ENCODE measurements at places on chromosomes 7 and 10. TPM values are rescaled to one million over a fixed set of nuclear protein-coding genes. Genes with fewer than 3 reads are reported as not detected.

Gene PDE1C
- total RNA-seq, result 2.5 TPM

Gene MYH16
- 0.35 TPM for total RNA-seq

Gene IGF2BP3
- total RNA-seq, result 29.7 TPM

Gene ZNF736
- not detected for total RNA-seq

Gene GDF2
- not detected for total RNA-seq

Gene HSPA12A
- total RNA-seq, result 9.8 TPM

Gene CTTNBP2
- total RNA-seq, result 0.21 TPM

Gene PALD1
- 5.9 TPM for total RNA-seq

Gene MSMB
- not detected for total RNA-seq

Gene ASCC1
- 35.8 TPM for total RNA-seq

Gene RINT1
- total RNA-seq, result 15.2 TPM

Gene IFIT2
- 1.9 TPM for total RNA-seq
